ENCODE measurements at places on chromosomes 5 and 9.

GRCh38 chr5:122515709-122516431, 203.8 kb downstream of the SNCAIP start:
- no peak for DNase-seq

- DNase-seq, result no peak
Measured at GRCh38 chr9:106334081-106334480, 528.9 kb upstream of the ZNF462 start.

DNA sequence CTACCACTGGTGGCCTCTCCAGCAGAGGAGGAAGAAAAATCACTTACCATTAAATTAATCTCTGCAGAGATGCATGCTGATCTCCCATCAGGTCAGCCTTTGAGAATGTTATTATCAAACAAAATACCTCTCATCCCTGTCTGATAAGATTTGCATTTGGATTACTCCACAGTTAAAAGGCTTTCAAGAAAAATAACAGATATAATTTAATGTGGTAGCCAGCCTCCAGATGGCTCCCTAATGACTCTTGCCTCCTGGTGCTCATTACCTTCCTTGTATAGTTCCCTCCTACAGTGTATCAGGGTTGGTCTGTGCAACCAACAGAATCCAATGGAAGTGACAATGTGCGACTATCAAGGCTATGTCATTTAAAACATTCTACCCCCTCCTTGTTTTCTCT, 63.6 kb upstream of the TNPO1 start:
- DNase-seq, result no peak

- no peak for DNase-seq
Measured at GRCh38 chr9:137827908-137828526, 49.6 kb upstream of the CACNA1B start.

GRCh38 chr5:52709167-52709925, 78.4 kb upstream of the ITGA1 start:
- no peak for DNase-seq

GRCh38 chr5:169201597-169201996, 99.3 kb downstream of the SLIT3 start:
- no peak for DNase-seq

DNA sequence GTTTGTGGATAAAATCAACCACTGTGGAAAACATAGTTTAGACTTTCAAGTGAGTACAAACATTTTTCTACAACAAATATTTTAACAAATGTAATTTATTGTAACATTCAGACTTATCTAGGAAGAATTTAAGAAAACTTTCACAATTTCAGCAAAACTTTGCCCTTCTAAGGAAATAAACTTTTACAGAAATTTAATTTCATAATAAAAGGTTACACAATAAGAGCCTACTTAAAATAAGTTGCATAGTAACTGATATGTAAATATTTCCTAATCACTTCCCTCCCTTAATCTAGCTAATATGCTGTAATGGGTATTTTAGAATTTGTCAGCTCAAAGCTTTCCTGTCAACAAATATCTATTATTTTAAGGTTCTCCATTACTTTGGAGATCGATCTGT, 1899.9 kb downstream of the MAT2B start:
- no peak for DNase-seq

GRCh38 chr5:16681876-16682275, 65.1 kb upstream of the RETREG1 start:
- DNase-seq, result no peak

DNA sequence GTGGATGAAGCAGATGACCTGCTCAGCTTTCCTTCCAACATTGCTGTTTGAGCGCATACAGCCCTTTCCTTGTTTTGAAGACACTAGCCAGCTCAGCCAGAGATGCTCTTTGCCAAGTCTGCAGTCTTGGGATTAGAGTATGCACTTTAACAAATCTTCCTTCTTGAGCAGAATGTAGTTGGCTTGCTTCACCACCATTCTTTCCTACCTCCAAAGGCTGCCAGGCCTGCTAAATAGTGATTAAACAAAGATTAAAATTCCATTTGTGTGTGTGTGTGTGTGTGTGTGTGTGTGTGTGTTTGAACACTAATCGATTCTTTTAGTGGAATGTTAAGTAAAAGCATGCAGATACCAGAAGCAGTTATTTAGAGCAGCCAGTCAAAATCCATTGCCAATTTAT, 97.6 kb downstream of the GALNT10 start:
- DNase-seq, result no peak

DNA sequence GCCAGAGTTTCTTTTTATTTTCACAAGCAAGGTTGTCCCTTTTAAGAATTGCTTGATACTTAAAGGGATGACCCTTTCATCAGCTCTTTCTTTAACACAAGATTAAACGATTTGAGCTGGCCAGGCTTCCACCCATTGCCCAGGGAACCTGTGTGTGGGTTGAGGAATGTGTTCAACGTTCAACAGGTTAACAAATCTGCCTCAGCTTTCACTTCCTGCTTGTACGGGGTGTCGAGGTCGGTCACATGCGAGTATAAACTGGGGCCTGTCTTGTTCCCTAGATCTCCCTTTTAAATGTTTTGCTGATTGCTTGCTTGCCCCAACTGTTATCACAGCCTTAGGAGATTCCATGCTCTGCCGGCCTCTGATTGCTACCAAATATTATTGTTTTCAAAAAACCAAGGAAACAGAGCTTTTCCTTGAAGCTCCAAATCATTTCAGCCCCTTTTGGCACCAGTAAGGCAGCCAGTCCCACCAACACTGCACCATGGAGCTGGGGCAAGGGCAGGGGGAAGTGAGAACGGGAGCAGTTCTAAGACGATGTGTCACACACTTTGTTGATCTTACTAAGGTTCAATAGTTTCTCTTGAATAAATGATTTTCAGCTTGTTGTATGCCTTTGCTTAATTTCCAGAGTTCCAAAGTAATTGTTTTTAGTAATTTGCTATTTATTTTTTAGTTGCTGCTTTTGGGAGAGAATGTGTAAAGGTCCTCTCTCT, 10.7 kb upstream of the CLK4 start:
- DNase-seq, result no peak

DNA sequence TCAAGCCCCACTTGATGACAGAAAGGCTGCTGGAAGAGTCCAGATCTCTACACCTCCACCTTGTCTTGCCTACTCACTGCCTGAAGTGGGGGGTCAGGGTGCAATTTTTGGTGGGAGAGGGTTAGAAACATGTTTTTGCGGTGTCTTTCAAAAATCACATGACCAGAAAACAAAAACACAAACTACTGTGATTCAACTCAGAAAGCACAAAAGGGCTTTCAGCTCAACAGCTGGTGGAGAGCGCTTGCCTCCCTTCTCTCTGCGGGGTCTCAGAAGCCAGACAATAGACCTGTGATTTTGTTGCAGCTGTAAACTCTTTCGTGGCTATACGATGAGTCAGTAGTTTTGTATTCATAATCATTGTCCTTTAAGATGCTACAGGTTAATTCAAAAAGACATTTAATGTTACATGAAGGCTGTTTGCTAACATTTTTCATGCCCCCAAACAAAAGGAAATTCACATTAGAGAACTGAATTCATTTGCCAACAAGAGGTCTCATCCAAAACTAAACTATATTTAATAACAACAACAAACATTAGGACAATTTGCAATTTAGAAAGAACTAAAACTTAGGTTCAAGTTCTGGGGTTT, 172.6 kb upstream of the RAI14 start:
- DNase-seq, result no peak

DNA sequence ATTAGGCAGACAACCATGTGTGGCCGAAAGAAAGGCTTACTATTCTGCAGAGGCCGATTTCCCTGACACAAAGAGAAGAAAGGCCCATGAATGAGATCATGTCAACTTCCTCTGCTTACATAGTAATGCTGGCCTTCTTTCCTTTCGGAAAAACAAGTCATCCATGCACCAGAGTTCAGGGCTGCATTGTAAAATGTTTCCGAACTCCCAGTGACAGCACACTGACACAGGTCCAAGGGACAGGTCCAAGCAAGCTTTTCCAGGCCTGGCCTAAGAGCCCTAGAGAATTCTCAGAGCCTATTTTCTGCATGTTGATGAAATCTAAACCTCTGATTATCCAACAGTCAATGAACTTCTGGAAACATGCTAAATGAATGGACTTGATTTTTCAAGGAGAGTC, 140.9 kb downstream of the ZNF608 start:
- DNase-seq, result no peak

DNA sequence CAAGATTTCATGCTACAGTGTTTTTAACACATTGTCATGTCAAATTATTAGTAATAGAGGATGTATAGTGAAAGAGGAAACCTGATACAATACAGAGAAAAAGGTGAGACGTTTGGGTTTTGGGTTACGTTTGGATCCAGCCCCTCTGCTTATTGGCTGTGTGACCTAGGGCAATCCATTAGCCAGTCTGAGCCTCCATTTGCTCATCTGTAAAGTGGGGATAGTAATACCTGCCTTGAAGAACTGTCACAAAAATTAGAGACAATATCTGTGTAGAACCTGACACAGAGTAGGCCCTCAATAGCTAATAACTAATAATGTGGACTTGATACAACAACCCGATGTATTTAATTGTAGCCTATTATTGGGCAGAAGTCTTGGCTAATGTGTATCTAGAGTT, 4.3 kb upstream of the BOD1 start:
- DNase-seq, result no peak
